ENCODE measurements at places on chromosomes 3 and 15.

DNA sequence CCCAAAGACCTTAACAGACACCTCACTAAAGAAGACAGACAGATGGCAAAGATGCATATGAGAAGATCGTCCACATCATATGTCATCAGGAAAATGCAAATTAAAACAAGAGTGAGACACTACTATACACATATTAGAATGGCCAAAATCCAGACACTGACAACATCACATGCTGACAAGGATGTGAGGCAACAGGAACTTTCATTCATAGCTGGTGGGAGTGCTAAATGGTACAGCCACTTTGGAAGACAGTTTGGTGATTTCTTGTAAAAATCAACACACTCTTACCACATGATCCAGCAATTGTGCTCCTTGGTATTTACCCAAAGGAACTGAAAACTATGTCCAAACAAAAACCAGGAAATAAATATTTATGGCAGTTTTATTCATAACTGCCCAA, 17.6 kb downstream of the CHDH start:
- no peak for DNase-seq

DNA sequence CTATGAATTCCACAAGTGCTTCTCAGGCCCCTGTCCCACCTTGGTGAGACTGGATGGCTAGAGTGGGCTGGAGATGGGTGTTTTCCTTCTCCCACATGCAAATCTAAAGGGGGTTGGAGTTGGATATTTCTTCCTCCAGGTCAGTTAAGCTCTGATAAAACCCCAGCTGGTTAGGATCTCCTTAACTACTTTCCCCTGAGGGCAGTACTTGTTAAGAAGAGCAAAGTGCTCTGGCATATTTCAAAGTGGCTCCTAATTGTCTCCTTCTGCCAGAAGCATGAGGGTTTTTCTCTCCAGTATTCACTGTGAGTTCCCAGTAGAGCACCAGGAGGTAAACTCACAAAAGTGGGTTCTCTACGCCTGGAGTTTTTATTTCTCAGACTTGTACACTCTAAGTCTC, 31.4 kb downstream of the COL6A6 start:
- no peak for DNase-seq

DNA sequence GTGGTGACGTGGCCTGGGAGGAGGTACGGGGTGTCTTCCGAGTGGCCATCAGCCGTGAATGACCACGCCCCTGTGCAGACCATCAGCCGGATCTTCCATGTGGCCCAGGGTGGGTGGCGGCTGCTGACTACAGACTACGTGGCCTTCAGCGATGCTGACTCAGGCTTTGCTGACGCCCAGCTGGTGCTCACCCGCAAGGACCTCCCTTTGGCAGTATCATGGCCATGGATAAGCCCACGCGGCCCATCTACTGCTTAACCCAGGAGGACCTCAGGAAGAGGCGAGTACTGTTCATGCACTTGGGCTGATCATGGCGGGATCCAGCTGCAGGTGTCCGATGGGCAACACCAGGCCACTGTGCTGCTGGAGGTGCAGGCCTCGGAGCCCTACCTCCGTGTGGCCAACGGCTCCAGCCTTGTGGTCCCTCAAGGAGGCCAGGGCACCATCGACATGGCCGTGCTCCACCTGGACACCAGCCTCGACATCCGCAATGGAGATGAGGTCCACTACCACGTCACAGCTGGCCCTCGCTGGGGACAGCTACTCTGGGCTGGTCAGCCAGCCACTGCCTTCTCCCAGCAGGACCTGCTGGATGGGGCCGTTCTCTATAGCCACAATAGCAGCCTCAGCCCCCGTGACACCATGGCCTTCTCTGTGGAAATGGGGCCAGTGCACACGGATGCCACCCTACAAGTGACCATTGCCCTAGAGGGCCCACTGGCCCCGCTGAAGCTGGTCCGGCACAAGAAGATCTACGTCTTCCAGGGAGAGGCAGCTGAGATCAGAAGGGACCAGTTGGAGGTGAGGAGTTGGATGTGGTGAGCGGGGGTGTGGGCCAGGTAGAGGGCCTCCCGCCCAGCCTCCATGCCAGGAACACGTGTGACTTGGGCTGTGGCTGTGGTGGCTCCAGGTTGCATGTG, 178.4 kb downstream of the TBC1D2B start:
- no peak for DNase-seq

- no peak for DNase-seq
These were observed 128.6 kb downstream of the DUT start for GRCh38 chr15:48459571-48460442.

GRCh38 chr3:17074559-17074958, 189.8 kb downstream of the PLCL2 start:
- peak; percentile 25 for DNase-seq

- DNase-seq, result no peak
These were observed 24.6 kb upstream of the SRP14 start for GRCh38 chr15:40063563-40064011.

- DNase-seq, result no peak
These were observed 105.6 kb upstream of the MB21D2 start for GRCh38 chr3:193023218-193023617.

GRCh38 chr15:54250326-54250725, 272.1 kb downstream of the UNC13C start:
- no peak for DNase-seq

- DNase-seq, result no peak
These were observed 71.6 kb downstream of the CLASP2 start for GRCh38 chr3:33646406-33646805.

DNA sequence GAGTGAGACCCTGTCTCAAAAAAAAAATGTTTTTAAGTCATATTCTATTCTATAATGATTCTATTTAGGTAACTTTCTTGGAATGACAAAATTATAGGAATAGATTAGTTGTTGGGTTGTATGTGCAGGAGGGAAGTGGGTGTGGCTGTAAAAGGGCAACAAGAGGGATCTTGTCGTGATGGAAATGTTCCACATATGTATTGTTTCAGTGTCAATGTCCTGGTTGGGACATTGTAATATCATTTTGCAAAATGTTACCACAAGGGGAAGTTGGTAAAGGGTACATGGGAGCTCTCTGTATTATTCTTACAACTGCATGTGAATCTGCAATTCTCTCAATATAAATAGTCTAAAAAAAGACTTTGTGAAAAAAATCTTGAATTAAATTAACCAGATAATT, 14.3 kb upstream of the ABHD5 start:
- no peak for DNase-seq

GRCh38 chr3:17088017-17088416, 203.3 kb downstream of the PLCL2 start:
- DNase-seq, result no peak

DNA sequence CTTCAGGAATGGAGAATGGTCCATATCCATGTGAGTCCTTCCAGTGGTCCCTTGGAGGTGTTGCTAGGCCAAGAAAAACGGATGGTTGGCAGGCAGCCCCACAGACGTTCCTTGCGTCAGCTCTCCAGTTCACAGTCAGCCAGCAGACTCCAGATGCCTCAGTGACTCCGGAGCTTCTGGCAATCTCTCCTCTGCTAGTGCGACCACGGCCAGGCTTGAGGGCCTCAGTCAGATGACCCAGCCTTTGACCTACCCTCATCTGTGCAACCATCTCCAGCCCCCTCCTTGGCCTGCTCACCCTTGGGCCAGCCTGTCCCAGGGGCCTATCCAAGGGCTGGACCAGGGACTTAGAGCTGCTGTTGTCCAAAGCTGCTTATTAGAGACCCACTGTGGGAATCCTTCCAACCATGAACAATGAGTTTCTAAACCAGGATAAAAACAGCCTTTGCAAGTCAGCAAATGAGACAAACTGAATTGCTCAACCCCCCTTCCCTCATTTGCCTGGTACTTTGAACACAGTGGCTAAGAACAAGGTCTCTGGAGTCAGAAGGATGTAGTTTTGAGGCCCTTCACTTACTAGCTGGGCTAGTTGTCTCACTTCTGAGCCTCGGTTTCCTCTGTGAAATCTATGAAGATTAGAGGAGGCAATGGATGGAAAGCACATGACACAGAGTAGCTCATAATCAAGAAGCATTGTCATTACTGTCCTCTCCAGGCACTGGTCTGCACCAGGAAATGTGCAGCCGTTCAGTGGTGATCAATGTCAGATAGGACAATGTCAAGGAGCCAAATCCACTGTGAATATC, 44.8 kb downstream of the ANP32A start:
- DNase-seq, result no peak

- no peak for DNase-seq
These were observed 76.8 kb downstream of the ATP2B2 start for GRCh38 chr3:10428406-10429091.

DNA sequence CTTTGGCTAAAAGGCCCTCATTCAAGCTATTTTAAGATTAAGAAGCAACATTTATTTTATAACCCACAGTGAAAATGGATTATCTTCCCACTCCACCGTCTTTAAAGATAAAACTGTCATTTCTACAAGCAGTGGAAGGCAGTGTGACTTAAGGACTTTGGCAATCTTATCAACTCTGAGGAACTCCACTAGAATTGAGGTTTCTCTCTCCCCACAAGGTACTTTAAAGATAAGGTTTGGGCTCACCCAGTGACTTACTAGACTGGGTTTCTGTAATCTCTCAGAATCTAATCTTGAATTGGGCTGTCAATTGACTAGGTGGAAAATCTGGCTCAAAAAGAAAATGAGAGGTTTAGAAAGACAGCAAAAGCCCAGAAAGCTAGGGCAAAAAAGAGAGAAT, 21.7 kb downstream of the ZNF385D start:
- no peak for DNase-seq
